ENCODE measurements at places on chromosomes 4 and X. TPM values are rescaled to one million over a fixed set of nuclear protein-coding genes. Genes with fewer than 3 reads are reported as not detected.

Gene PCDH19
- total RNA-seq = 33.3 TPM

Gene TCEAL6
- total RNA-seq = not detected

Gene SYNPO2
- 2.2 TPM for total RNA-seq

GRCh38 chrX:136920001-136920400 lies 39.5 kb upstream of the RBMX start:
- no peaks in the 10 kb centered on the region for H3K27me3 ChIP-seq
- H3K27ac ChIP-seq = no peak overlapping the region
- peaks cover 3% of the 10 kb centered on the region for H3K36me3 ChIP-seq

GRCh38 chr4:2931512-2932301 lies 31.5 kb downstream of the NOP14 start:
- H3K4me1 ChIP-seq = peaks cover 13% of the 10 kb centered on the region
- DNase-seq = no peak

GRCh38 chr4:166662266-166662843 lies 571.9 kb downstream of the SPOCK3 start:
- H3K36me3 ChIP-seq = no peaks in the 10 kb centered on the region
- no peak overlapping the region for H3K4me3 ChIP-seq
- H3K27ac ChIP-seq = peak overlapping the region; percentile 8
- no peak for DNase-seq
- peaks cover 2% of the 10 kb centered on the region for H3K4me1 ChIP-seq

GRCh38 chrX:153878345-153878744 lies 7.6 kb downstream of the L1CAM start:
- no peak overlapping the region for H3K27ac ChIP-seq
- H3K36me3 ChIP-seq = no peaks in the 10 kb centered on the region
- H3K4me3 ChIP-seq = no peak overlapping the region
- no peak for DNase-seq

DNA sequence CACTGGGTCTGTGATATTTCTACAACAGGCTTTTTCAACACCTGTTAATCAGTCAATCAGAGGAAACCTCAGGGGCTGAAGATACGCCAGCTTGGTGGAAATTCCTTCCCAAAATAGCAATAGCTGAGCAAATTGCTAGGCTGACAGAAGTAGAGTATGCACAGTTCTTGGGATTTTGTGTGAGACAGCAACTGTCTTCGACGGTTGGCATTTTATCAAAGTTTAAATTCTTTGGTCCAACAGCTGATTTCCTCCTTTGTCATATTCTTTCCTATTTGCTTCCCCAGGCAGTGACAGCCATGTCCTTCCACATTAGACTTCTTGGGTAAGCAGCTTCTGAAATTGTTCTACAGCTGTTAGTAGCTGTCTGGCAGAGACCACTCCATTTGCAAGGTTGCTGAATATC lies 8.0 kb upstream of the PALLD start:
- H3K27ac ChIP-seq = no peak overlapping the region
- peaks cover 14% of the 10 kb centered on the region for H3K27me3 ChIP-seq
- H3K4me3 ChIP-seq = no peak overlapping the region
- no peak for DNase-seq
- H3K4me1 ChIP-seq = no peaks in the 10 kb centered on the region
- no peaks in the 10 kb centered on the region for H3K36me3 ChIP-seq

GRCh38 chr4:52552778-52553177 lies 106.3 kb downstream of the USP46 start:
- peaks cover 5% of the 10 kb centered on the region for H3K4me1 ChIP-seq
- no peak overlapping the region for H3K27ac ChIP-seq
- DNase-seq = no peak
- no peaks in the 10 kb centered on the region for H3K27me3 ChIP-seq

Data from progenitor cell of endocrine pancreas (in vitro differentiated cells).